ENCODE measurements at places on chromosomes 5 and 9. TPM values are rescaled to one million over a fixed set of nuclear protein-coding genes. Genes with fewer than 3 reads are reported as not detected.

SPINK4 gene
- not detected for total RNA-seq

CTSL gene
- total RNA-seq: 0.86 TPM

DNA sequence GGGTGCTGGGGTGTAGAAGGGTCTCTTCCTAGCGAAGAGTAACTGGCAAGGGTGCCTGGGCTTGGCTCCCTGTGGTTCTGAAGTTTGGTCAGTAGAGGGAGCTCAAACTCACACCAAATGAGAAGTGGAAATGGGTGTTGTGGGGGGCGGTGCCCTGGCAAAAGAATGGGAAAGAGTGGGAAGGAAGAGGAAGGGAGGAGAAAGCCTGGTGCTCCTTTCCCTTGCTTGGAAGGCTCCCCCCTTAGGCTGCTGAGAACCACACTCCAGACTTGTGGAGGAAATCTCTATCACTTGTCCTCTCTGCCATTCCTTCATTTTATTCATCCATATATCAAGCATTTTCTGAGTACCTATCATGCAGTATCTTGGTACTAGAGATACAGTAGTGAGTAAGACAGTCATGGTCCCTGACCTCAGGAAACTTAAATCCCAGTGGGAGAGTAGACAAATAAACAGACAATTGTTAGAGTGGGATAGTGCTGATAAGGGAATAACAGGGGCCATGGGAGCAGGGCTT, 13.0 kb downstream of the SLC4A9 start:
- DNase-seq: peak; percentile 58

- DNase-seq: peak; percentile 58
Observed at GRCh38 chr9:107422189-107423185, 67.1 kb downstream of the KLF4 start.

- no peak for DNase-seq
Observed at GRCh38 chr5:62671479-62671878, 92.9 kb downstream of the LRRC70 start.

MYMK gene
- not detected for total RNA-seq

- DNase-seq: no peak
Observed at GRCh38 chr9:107281184-107281583, 1.9 kb upstream of the RAD23B start.

DNA sequence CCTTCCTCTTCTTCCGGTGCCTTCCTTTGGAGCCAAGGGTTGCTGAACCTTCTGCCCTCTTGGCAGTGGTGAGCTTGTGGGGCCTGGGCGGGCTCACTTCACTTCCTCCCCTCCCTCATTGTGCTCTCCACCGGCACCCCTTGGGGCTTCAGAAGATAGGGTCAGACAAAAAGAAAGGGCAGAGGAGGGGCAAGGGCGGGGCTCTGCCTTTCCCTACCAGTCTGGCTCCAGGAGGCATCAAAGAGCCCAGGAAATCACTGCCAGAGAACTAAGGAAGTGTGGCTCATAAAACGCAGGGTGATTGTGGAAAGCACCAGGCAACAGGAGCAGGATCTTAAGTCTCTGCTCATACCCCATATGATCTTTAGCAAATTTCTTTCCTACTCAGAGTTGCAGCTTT, 34.8 kb downstream of the ACOT12 start:
- DNase-seq: no peak

DNA sequence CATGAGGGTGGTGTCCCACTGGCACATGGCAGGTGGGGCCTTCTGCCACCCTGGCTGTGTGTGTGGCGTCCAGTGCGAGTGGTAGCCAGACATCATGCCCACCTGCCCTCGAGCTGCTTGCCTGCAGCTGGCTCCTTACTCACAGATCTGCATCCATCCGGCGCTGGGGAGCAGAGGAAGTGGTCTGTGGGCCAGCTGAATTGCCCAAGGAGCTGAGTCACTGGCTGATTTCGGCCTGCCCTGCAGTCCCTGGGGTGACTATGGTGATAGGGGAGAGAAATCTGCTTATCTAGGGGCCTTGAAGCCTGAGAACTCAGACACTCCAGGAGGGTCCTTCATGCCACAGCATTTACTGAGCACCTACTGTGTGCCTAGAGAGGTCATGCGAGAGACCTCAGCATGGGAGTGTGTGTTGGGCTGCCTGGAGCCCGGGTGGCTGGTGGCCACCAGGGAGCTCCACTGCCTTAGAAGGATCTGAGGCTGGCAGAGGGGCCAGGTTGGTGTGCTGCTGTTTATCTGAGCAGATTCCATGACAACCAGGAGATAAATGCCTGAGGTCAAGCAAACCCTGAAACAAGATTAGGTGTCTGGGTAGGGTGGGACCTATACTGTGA, 57.1 kb downstream of the SLC22A5 start:
- DNase-seq: peak; percentile 83

DNA sequence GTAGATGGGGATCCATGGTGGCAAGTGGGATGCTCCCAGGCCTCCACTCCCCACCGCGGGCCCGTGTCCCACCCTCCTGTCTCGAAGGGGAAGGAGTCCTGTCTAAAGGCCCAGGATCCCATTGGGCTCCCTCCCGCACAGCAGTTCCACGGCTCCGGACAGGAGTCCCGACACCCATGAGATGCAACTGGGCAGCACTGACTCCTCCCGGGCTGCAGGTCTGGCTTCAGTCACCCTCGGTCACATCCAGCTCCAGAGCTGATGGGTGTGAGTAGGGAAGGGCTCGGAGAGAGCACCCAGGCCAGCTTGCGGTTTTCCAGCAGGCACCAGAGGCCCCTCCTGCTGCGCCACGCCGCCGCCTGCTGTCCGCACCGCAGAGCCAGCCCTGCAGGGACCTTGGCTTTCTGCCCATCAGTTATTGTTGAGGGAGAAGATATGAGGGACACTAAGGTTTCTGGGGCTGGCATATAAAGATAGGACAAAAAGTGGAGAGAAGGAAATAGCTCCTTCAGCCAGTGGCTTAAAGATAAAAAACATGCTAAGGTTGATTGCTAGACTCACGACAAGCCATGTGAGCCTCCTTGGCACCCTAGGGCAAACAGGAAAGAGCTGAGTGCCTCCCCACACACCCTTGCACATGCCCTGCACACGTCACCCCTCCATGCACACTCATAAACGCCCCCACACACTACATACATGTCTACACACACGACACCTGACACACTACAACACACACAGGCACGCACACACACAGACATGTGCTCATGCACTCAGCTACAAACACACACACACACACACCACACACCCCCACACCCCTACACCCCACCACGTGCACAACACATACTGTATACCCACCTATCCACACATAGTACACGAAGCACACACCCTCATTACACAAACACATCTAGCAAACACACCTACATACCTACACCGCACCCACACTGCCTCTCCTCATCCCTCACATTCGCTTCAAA, 79.0 kb downstream of the AK8 start:
- no peak for DNase-seq

ZNF483 gene
- total RNA-seq: 2.3 TPM

DNA sequence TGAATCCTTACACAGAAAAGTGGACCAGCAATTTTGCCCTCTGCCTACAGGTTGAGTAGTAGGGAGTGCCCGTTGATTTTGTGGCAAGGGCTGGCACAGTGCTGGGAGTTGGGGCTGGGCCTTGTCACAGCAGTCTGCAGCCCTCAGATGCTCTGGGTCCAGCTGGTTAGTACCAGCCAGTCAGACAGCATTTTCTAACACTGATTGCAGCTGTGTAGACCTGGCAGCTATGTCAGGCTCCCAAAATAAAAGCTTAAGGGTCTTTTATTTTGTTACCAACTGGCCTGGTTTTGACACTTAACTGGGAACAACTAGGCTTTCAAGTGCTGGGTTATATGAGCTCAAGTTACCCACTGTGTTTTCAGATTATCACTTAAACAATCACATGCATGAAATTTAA, 57.7 kb downstream of the MAT2B start:
- no peak for DNase-seq

PCDHGA9 gene
- total RNA-seq: not detected

DNA sequence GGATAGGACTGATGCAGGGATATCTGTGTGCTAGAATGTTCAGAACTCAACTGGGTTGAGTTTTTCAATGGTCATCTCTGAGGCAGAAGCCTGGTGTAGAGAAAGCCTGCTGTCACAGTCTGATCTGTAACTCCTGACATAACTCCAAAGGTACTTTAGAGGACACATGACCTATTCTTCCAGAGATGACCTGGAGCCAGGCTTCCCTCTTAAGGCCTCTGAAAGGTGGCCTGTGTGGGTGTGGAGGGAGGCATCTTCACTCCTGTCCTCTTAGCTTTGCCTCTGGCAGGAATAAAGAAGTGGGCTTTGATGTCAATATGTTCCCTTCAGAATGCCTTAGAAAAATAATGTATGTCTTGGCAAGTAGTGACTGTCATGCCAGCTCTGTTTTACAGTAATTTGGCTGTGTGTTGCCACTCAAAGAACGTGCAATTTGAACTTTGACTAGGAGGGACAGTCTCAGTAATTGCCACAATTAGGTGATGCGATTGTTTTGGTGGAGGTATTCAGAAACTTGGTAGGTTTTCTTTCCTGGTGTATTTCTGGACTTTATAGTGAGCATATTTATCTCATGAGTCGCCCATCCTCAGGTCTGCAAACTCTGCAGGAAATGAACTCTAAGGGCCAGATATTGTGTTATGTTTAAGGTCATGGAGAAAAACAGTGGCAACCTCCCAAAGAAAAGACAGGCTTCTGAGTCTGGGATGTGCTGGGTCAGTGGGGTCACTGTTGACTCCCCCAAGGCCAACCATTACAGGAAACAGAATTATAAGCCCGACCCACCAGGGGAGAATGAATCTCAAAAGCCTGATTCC, 3.2 kb upstream of the C5orf63 start:
- no peak for DNase-seq

DNA sequence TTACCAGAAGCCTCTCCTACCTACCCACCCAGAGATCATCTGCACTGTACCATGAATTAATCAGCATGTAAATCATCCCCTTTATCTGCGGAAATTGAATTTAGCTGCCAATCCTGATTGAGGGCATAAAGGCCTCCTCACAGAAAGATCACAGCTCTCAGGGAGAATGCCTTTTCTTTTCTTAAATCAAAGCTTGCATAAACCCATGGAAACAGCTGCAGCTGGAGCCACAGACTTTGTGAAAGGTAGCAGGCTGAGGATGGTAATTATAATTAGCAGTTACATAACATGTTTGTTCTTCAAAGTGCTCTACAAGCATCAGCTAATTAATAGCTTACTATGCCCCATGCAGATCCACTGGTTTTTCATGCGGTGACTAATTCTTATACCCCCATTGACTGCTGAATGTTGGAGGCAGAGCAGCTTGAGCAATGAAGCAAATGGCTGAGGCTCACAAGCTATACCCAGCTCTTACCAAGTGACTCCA, 54.6 kb downstream of the SUSD1 start:
- no peak for DNase-seq

ENTPD8 gene
- not detected for total RNA-seq

- DNase-seq: no peak
Observed at GRCh38 chr5:65391591-65391990, 90.1 kb downstream of the ADAMTS6 start.

DNA sequence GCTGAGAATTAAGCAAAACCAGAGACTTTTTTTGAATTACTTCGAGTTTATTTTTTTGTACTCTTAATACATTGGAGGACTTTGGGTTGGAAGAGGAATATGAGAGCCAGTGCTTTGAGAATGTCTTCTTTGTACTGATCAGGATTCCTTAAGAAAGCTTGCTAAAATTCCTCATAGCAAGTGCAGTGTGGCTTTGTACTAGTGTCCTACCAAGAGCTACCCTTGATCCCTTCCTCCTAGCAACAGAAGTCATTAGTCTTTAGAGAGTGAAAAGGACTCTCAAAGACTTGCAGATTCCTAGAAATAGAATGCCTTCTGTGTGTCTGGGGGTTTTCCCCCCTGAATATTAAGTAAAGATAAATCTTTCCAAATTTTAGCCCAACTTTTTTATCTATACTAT, 276.1 kb downstream of the ARHGAP26 start:
- DNase-seq: no peak

DNA sequence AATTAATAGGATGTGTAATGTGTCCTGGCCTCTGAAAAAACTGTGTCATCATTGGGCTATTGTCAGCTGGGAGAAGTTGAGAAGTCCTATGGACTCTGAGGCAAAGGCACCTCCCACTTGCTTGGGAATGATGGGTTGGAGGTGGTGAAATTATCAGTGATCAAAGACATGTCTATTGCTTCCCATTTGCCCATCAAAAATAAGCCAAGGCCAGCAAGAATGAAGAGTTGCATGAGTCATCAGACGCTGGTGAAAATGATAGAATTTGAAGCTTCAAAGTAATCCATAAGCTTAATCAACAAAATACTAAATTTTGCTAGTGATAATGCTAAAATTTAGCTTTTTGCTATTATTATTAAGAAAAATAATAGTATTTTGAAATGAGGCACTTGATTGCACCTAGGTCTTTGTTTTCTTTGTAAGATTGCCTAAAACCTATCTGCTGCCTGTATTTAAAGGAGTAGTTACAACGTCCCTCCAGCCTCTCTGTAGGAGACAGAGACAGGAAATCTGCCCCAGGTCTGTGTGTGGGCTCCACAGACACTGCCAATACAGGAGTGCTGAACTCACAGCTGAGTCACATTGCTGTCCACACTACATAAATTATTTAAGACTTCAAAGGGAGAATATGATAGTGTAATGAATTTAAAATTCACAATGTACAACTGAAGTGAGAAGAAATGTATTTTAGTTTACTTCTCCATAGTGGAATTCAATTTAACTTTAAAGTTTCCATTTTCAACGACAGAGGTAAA, 48.4 kb upstream of the APC start:
- DNase-seq: no peak

DNA sequence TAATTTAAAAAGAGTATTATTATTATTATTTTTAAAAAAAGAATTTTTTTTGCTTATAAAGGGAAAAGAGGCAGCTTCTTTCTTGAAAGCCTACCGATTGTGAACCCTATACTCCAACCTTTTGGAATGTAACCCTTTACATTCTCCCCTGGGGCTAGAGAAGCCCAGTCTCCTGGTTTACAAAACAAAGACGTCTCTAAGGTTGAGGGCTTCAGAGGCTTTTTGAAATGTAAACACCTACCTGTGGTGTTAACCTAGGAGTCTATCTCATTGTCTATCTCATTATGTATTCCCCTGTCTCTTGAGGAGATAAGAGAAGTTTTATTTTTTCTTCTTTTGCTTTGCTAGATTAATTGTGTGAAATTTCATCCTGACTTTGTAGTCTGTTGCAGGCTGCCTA, 4.7 kb downstream of the TNFSF8 start:
- no peak for DNase-seq

DOCK8 gene
- 110 TPM for total RNA-seq

CCL19 gene
- total RNA-seq: not detected

TICAM2 gene
- 0.91 TPM for total RNA-seq

DNA sequence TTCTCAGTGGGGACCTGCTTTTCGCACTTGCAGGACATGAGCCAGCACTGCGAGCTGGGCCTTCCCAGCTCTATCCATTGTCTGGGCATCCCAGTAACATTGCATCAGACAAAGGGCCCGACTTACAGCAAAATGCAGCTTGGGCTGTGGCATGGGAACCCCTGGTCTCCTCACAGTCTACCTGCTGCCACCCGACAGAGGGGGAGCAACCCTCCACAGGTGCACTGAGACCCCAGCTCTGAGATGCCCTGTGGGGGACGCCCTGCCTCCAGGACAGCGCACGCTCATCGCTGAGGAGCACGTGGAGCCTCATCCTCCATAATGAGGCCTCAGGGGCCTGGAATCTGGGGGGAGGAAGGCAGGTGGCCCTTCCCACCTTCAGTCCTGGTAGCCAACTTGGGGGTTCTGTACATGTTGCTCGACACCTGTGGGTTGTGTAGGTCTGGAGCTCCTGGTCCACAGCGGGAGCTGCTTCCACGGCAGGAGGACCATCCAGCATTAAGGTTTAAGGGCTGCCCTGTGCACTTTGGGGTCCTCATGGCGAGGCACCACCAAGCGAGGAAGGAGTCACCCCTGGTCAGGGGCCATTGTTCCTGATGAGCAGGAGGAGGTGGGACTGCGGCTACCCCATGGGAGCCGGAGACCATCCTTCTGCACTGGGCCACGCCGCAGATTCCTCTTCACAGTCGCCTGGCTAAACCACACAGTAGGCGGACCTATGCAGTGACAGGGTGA, 376.5 kb upstream of the IRX1 start:
- no peak for DNase-seq
